ENCODE measurements at places on chromosomes 3 and 15. TPM values are rescaled to one million over a fixed set of nuclear protein-coding genes. Genes with fewer than 3 reads are reported as not detected.

DNA sequence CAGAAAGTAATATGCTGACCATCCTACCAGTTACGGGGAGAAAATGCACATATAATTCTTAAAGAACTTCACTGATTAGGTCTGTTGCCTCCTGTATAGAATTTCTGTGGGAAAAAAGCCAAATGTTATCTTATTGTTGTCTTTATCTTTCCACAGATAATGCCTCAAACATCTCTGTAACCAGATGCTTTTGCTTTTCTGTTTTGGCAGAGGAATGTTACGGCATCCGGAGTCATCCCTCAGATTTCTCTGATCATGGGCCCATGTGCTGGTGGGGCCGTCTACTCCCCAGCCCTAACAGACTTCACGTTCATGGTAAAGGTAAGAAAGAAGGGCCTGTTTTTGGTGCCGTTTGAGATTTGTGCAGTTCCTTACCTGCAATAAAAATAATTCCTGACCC, 33.5 kb downstream of the PCCB start:
- no peak for DNase-seq

DNA sequence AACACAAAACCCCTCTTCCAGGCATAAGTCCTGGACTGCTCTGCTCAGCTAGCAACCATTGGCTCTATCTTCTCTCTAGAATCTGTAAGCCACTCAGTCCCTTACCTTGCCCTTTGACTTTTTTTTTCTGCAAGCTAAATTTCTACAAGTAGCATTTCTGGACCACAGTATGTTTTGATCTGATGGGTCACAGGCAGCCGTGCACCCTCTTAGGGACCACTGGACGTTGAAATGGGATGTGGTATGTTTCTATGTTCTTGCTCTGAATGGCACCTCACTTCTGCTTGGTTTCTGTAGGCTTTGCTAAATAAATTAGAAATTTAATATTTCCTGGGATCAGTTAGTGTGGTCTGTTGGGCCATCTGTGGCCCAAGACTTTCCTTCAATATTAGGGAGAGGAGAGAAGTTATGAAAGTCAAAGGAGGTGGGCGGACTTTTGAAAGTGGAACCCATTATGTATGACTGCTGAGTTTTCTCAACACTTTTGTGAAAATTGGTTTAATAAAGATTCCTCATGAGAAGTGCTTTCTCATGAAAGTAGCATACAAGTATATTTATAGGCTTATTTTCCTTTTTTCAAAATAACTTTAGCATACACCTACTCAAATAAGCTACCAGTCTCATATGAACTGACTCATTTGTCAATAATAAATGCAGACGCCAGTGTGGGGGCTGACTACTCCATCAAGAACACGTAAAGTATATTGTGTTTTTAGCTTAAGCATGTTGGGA, 18.4 kb upstream of the TIPARP start:
- no peak for DNase-seq

Gene CHRNA3
- total RNA-seq: not detected

Gene CATSPER2
- total RNA-seq: 4.5 TPM

Gene MOBP
- not detected for total RNA-seq

GRCh38 chr15:86756688-86757087, 677.0 kb downstream of the AGBL1 start:
- no peak for DNase-seq

DNA sequence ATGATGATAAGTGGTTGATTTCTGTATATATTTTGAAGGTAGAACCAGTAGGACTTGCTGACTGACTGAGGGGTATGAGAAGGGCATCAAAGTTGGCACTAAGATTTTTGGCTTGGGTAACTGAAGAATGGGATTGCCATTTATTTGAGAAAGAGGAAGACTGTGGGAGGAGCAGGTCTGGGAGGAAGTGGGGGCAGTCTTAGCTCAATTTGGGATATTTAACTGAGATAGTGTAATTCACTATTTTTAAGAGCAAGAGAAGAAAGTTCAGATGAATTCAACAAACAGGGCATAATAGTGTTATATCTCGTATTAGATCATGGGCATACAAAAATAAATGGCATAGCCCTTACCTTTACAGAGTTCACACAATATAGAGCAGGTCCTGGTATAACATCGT, 1.7 kb downstream of the BUB1B start:
- no peak for DNase-seq

Gene CCDC54
- total RNA-seq: not detected

All from activated T-cell treated with anti-CD3 and anti-CD28 coated beads, Interleukin-2, amount 50 U/mL, for 72 hours (primary cell).